AML-193 (cell line): ENCODE measurements at places on chromosomes 1 and 21.
A peak's percentile ranks its signal among the peaks of the same experiment; 100 is the strongest.

GRCh38 chr1:216168546-216168945 lies 254.7 kb downstream of the USH2A start:
- no peak for DNase-seq

DNA sequence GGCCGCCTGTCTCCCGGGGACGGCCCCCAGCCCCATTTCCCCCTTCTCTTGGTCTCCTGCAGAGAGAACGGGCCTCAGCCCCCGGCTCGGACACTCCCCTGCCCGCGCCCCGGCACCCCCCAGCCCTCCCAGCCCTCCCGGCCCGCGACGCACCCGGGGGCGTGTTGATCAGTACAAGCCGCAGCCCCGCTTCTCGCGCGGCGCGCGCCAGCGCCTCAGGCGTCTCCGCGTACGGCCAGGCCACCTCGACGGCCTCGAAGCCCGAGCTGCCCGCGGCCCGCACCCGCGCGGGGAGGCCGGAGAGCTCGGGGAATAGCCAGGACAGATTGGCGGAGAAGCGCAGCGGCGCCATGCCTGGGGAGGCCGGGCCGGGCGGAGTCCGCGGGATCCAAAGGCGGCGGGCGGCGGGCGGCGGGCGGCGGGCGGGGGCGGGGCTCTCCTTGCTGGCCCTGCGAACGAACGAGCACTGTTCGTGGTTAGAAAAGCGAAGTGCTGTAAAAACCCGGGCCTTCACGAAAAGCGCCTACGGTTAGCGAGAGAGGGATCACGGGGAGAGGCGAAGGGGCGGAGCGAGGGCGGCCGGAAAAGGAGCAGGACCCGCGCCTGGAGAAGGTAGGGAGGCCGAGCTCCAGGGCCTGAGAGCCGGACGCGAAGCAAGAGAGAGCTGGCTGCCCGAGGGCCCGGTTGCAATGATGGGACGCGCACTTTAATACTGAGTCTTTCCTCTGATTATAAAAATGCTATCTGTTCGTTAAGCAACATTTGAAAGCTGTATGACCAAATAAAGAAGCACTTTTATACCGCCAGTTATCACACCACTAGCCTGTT lies at the start of gene HYI:
Gene HYI, minus strand, starts transcription at position 490 of the 828 bp plus-strand sequence. Its CDS starts 138 bp downstream, at position 352.
- DNase-seq: peak; percentile 71

DNA sequence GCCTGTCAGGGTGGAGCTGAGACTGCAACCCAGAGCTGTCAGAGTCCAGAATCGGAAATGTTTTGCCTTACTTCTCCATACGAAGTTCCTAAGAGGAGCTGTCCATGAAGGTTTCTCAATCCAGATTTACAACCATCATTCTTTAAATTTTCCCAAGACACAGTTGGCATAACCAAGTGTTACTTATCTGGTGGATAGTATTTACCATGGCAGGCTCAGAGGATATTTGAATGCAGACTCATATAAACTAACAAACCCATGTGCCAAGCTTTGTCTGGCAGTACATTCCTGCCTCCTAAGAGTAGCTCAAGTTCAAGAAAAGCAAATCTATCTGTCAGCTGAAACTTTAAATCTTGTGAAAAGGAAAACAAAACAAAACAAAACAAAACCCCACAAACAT lies 267.9 kb downstream of the ZNF326 start:
- no peak for DNase-seq

GRCh38 chr1:88685259-88685620 lies 1.2 kb downstream of the PKN2 start:
- no peak for DNase-seq

DNA sequence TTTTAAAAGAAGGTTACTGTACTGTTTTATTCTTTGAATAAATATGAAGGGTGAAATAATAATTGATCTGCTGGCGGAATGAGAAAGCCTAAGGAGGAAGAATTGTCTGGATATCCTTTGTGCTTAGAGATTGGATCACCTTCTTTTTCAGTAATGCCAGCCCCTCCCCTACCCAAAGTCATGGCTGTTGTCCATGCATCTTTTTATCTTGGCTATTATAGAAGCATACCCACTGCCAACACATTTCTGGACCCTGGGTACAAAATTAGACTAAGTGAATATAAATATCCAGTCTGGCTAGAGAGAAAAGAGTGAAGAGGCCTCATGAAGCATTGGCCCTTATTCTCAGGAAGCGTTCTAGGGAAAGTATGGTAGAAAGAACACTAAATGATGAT lies 28.1 kb downstream of the AK4 start:
- DNase-seq: no peak

- no peak for DNase-seq
Measured at GRCh38 chr1:205924460-205924790, 18.8 kb downstream of the SLC26A9 start.

- no peak for DNase-seq
Measured at GRCh38 chr1:57124768-57125446, 159.1 kb upstream of the C8B start.
